ENCODE measurements at places on chromosomes 4 and X.

- DNase-seq: no peak
These were observed 709 bp upstream of the CLOCK start for GRCh38 chr4:55547466-55547770.

DNA sequence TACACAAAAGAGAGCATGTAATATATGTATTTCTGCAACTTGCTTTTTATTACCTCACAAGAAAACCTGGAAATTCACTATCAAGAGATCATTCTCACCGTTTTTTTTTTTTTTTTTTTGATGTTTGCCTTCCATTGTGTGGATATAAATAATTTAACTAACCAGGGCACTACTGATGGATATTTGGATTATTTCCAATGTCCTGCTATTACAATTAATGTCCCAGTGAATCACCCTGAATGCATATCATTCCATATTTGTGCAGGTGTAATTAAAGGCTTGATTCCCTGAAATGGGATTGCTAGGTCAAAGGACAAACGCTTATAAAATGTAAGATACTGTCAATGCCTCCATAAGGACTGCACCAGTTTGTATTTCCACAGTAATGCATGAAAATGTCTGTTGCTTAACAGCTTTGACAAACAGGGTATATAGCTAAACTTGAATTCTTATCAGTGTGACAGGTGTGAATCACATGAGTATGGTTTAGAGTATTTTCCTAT lies 87.8 kb downstream of the NCAPG start:
- DNase-seq: no peak

DNA sequence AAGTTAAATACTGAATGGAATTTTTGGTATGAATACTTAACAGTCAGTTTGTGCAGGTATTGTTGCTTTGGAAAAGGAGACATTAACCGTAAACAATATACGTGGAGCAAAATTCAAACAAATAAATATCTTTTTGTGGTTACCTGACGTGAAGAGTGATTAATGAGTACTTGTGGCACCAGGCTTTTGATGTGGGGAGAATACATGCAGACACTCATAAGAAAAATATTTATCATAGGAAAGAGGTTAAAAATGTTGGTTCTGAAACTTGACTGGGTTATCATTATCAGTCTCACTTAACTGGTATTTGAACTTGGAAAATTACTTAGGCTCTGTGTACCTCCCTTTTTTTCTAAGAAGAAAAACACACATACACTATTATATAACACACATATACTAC lies 136.4 kb upstream of the NDST4 start:
- DNase-seq: no peak

- no peak for DNase-seq
These were observed 991.6 kb downstream of the FAT4 start for GRCh38 chr4:126306152-126306869.

DNA sequence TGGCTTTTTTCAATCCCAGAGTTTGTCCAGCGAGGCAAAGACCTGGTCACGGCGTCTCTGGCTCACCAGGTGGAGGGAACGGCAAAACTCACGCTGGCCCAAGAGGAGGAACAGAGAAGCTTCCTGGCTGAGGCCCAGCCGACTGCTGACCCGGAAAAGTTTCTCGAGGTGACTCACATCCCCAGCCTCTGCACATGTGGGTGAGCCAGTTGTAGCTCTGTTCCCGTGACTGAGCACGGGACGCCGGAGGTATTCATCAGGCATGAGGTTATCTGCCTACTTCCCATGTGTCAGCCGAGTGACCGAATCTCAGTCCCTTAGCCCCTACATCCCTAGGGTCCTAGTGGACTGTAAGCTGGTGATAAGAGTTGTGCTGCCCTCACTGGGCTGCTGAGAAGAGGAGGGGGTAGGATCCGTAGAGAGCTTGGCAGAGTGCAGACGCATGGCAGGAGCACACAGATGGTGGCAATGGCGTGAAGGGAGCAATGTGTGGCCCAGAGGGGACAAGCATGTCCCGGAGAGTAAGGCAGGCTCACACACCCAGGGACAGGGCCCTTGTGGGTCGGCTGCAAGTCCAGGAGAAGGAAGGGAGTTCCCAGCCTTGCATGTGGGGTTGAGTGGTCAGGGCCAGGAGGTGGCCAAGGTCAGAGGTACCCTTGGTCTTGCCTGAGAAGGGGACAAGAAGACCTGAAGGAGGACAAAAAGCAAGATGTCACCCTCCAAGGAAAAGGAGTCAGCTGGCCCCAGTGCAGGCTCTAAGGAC lies 42.9 kb downstream of the EVC start:
- DNase-seq: no peak

All from HL-60 (cell line).